ENCODE measurements at places on chromosomes 2 and 18.

DNA sequence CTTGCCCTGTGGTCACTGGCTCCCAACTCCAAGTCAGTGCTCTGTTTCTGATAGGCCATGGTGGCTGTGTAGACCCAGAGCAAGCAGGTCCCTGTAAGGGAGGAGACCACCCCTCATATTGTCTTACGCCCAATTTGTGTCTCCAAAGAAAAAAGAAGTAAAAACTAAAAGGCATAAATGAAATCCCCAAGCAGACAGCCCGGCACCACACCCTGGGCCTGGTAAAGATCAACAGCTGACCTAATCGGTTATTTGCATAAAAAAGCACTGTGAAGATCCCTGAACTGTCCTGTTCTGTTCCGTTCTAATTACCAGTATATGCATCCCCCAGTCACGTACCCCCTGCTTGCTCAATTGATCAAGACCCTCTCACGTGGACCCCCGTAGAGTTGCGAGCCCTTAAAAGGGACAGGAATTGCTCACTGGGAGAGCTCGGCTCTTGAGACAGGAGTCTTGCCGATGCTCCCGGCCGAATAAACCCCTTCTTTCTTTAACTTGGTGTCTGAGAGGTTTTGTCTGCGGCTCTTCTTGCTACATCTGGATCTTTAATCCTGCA lies 364.1 kb upstream of the HS6ST1 start:
- DNase-seq, result no peak

DNA sequence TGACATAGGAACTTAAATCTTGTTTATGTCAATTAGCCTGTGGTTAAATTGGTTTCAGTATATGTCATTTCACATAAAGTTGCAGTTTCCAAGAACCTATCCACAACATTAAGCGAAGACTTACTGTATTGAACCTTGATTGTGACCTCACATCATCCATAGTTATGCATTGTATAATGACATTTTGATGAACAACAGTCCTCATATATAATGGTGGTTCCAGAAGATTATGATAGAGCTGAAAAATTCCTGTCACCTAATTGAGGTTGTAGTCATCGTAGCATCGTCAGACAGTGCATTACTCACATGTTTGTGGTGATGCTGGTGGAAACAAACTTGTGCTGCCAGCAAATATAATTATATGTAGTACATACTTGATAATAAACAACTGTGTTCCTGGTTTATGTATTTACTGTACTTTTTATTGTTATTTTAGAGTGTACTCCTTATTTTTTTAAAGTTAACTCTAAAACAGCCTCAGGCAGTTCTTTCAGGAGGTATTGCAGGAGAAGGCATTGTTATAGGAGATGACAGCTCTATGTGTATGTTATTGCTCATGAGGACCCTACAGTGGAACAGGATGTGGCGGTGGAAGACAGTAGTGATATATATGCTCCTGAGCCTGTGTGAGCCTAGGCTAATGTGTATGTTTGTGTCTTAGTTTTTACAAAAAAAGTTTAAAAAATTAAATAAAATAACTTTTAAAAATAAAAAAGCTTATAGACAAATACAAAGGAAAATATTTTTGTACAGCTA lies 56.6 kb downstream of the UBE2E3 start:
- peak; percentile 64 for DNase-seq

DNA sequence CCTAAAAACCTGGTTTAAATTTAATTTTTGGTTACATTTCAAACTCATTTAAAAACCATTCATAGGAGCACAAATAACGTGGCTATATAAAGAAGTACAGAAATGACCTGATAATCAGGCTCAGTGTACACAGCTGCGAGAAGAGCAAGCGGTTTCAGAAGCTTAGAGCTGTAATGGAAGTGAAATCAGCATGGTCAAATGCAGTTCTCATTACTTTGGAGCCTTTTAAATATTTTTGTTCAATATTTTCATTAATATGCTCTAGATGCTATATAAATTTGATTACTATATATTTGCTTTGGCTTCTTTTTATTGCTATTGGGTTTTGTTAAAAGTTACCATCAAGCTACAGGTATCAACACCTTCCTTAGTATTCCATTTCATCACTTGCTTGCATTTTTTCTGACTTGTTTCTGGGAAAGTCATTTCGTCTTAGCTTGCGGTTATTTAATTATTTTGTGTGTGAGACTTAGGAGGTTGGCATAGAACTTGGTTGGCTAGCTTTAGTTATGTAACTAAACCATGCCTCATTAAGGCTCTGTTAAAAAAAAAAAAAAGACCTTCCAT lies 58.7 kb downstream of the AFTPH start:
- no peak for DNase-seq

DNA sequence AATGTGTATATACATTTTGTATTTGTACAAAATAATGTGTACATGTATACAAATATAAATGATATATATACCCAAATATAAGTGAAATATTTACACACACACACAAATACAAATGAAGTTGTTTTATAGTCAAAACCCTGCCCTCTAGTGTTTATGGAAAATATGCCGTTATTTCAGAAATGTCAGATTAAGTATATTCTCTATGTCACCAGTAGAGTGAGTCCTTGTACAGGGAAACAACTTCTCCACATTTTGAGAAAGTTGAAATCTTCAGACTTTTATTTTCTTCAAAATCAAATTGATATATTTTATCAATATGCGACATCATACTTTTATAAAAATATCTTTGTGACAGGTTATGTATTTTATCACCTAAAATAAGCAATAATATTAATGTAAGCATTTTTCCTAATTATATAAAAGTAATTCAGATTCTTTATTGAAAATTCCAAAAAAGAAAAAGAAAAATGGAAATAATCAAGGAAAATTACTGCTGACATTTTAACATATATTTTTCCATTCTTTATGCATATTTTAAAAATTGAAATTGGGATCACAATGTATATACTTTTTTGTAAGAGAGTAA lies 22.4 kb downstream of the ARL6IP6 start:
- peak; percentile 42 for DNase-seq

DNA sequence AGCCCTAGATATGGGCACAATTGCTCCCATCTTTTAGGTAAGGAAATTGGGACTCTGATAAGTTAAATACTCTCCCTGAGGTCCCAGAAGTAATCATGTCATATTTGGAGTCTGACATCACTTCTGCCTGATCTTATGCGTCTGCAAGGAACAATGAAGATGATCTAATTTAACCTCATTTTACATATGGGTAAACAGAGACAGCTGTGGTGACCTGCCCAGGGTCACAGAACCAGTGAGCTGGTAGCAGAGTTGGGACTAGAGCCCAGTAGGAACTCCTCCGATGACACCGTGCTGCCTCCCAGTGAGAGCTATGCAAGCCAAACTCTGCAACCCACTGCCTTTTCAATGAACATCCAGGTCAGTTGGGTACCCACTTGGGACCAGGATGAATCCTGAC lies 17.8 kb downstream of the CTAGE1 start:
- DNase-seq, result no peak

DNA sequence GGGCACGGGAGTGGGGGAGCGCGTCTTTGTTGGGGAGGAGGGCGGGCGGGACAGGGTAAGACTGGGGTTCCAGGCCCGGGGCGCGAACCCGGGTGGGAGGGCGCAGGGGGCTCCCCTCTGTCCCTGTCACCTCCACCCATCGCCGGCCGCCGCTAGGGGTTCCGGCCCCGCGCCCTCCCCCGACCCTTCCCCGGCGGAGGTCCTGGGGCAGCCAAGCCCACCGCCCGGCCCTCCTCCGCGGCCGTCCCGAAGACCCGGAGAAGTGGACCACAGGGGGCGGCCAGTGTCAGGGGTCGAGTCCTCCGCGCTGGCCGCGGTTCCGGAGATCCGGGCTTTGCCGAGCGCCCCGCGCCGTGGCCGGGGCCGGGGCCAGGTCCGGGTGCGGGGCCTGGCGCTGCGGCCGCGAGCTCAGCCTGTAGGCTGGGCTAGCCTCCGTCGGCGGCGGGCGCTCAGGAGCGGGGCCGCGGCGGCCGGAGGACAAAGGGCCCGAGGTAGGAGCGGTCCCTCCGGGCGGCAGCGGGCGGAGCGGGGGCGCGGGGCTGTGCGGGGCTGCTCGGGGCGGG lies 16.6 kb upstream of the E2F6 start:
- no peak for DNase-seq

- DNase-seq, result no peak
These were observed 91.1 kb upstream of the NOL4 start for GRCh38 chr18:34315591-34316352.

DNA sequence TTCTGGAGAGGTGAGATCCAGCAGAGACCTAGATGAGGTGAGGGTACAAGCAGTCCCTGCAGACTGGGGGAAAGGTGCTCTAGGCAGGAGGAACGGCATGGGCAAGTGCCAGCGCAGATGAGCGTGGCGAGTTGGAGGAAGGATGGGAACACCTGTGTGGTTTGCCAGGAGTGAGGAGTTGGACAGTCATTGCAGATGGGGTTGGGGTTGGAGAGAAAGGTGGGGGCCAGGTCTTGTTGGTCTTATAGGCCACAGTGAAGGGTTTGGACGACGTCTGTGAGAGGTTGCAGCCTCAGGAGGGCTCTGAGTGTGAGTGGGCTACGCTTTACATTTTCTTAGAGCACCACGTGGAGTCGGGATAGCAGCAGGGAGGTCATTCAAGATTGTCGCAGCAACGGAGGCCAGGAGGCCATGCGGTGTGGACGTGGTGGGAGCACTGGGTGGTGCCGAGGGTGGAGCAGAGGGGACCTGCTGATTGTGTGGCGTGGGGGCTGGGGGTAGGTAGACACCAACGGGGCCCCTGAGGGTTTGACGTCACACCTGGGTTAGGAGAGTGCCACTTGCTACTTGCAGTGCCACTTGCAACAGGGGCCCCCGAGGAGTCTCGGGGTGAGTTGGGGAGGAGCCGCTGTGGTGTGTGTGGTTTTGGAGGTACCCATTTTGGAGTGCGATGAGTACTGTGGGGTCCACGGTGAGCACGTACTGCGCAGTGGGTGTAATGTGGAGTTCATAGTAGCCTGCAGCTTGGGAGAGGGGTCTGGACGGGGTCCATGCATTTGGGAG lies 66.2 kb downstream of the LPIN1 start:
- no peak for DNase-seq

GRCh38 chr2:385785-386184 lies 97.9 kb upstream of the ALKAL2 start:
- DNase-seq, result no peak

DNA sequence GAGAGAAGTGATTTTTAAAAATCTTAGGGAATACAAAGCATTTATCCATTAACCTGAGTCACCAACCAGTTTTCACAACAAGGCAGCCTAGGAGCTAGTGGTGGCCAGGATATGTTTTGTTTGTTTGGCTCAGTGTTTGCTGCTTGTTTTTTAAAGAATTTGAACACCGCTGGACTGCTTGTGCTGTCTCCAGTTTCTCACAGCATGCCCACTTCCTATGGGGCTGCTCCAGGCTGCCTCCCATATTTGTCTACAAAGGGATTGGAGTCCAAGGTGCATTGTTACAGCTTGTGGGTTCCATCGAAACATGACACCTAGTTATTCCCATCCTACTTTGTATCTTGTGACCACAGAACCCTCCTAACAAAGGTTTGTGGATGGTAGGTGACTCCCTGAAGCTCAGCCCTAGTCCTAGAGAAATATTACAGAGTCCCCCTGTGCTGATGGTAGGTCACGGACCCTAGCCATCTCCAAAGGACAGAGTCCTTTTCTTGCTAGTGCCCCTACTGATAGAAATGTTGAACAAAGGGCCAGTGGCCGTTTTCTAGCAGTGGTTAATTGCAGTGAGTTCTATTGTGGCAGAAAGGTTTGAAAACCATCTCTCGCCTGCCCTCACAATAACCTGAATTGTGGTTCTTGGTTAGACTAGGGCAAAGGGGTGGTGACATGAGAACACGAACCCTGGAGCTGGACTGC lies 23.2 kb downstream of the GPR39 start:
- no peak for DNase-seq

DNA sequence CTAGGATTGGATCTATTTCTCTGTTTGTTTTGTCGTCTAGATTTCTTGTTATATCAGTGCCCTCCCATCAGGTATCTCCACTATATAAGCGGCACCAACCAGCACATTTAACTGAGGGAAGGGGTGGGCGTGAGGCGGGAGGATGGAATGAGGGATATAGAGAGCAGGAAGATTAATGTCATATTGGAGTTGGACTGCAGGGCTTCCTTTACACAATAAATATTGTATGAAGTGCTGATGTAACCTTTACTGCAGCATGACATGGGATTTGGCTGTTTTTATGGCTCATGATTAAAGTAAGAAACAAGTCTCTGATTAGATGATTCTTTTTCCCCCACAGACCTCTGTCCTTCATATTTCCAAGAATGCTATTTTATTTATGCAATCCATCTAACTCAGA lies 54.8 kb downstream of the TMEM200C start:
- DNase-seq, result no peak

DNA sequence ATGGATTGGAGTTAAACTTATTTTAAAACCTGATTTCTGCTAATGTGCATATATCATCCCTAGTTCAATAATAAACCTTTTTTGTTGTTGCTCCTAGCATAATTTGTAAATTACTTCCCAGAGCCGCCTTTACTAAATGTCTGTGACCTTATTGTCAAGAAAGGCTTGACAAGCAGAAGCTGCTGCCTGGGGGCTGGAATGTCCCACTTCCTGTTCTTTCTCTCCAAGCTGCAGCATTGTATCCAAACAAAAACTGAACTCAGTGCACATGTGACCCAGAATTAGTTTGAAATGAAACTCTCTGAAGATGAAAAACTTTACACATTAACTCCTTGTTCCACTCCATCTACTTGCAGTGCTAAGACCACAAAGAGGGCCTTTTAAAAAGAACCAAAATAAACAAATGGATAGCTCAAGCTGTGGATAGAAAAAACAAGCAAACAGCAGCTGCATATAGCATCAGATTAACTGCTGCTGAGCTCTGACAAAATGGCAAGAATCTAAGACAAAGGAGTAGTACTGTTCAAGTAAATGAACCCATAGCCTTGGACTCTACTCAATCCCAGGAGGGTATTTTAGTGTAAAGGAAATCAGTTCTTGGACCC lies 99.8 kb upstream of the NEUROD1 start:
- no peak for DNase-seq

- no peak for DNase-seq
These were observed 602.2 kb downstream of the FBXO15 start for GRCh38 chr18:73545472-73545871.

DNA sequence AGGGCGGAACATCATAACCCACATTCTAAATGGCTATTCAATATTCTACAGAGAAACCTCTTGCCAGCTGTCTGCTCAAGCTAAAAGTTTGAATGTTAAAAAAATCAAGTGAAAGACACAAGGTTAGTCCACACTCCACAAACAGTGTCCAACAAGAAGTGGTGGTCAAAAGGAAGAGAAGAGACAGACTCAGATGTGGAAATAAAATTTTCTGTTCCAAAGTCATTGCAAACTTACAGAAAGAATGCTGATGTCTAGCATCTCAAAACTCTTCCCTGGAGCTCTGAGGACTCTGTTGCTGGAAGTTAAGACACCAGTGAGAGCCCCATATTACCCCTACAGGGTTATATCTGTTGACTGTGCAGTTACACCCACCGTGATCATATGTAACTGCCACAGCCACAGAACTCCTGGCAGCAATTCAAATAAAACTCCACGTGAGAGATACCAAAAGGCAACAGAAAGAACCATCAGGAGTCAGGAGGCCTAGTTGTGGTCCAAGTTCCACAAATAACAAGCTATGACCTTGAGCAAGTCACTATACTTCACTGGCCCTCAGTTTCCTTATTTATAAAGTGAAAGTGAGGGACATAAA lies 60.9 kb downstream of the AAK1 start:
- no peak for DNase-seq

GRCh38 chr18:79258447-79258846 lies 137.3 kb upstream of the NFATC1 start:
- DNase-seq, result no peak

GRCh38 chr2:190791976-190792575 lies 88.5 kb upstream of the GLS start:
- DNase-seq, result no peak
